Progenitor cell of endocrine pancreas (in vitro differentiated cells): ENCODE measurements at places on chromosomes 2 and 18. TPM values are rescaled to one million over a fixed set of nuclear protein-coding genes. Genes with fewer than 3 reads are reported as not detected.

GRCh38 chr2:222427646-222428301, 3.4 kb downstream of the SGPP2 start:
- H3K4me3 ChIP-seq: peak overlapping the region; percentile 27
- peaks cover 43% of the 10 kb centered on the region for H3K4me1 ChIP-seq
- H3K36me3 ChIP-seq: peaks cover 11% of the 10 kb centered on the region
- H3K27me3 ChIP-seq: peaks cover 18% of the 10 kb centered on the region
- DNase-seq: no peak
- H3K27ac ChIP-seq: peak overlapping the region; percentile 45

- no peaks in the 10 kb centered on the region for H3K27me3 ChIP-seq
- H3K27ac ChIP-seq: no peak overlapping the region
- DNase-seq: no peak
These were observed 59.6 kb downstream of the LDLRAD4 start for GRCh38 chr18:13278062-13278630.

Gene OBSL1
- total RNA-seq: 197 and 198 TPM in 2 replicates

DNA sequence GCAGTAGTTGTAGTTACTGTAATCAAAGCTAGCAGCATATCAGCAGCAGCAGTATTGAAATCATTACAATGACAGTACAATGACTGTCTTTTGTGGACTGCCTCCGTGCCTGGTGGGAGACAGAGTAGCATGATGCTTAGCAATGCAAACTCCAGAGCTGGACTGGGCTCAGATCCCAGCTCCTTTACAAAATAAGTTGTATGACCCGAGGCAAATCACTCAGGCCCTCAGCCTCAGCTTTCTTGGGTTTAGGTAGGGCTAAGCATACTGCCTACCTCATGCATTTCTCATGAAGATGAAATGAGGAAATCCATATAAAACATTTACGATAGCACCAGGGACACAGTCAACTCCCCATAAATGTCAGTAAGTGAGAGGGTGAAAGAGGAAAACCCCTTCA, 170.7 kb downstream of the TTC32 start:
- DNase-seq: no peak
- H3K36me3 ChIP-seq: no peaks in the 10 kb centered on the region
- H3K4me3 ChIP-seq: no peak overlapping the region

GRCh38 chr2:100113990-100114433, 28.4 kb downstream of the AFF3 start:
- no peaks in the 10 kb centered on the region for H3K36me3 ChIP-seq
- no peak overlapping the region for H3K4me3 ChIP-seq
- no peak for DNase-seq
- H3K27ac ChIP-seq: no peak overlapping the region
- H3K27me3 ChIP-seq: peaks cover 32% of the 10 kb centered on the region
